Sigmoid colon (tissue), 7 donors: ENCODE measurements at places on chromosomes 1 and 21.

- no peak for DNase-seq
Observed at GRCh38 chr1:172002725-172003345, 161.5 kb downstream of the DNM3 start.

DNA sequence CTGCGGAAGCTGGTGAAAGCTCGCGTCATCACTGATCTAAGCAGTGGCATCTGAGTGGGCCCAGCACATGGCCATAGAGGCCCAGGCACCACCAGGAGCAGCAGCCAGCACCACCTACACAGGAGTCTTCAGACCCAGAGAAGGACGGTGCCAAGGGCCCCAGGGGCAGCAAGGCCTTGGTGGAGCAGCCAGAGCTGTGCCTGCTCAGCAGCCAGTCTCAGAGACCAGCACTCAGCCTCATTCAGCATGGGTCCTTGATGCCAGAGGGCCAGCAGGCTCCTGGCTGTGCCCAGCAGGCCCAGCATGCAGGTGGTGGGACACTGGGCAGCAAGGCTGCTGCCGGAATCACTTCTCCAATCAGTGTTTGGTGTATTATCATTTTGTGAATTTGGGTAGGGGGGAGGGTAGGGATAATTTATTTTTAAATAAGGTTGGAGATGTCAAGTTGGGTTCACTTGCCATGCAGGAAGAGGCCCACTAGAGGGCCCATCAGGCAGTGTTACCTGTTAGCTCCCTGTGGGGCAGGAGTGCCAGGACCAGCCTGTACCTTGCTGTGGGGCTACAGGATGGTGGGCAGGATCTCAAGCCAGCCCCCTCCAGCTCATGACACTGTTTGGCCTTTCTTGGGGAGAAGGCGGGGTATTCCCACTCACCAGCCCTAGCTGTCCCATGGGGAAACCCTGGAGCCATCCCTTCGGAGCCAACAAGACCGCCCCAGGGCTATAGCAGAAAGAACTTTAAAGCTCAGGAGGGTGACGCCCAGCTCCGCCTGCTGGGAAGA is 3.2 kb upstream of the ARTN start:
- peak; percentile 51 for DNase-seq

DNA sequence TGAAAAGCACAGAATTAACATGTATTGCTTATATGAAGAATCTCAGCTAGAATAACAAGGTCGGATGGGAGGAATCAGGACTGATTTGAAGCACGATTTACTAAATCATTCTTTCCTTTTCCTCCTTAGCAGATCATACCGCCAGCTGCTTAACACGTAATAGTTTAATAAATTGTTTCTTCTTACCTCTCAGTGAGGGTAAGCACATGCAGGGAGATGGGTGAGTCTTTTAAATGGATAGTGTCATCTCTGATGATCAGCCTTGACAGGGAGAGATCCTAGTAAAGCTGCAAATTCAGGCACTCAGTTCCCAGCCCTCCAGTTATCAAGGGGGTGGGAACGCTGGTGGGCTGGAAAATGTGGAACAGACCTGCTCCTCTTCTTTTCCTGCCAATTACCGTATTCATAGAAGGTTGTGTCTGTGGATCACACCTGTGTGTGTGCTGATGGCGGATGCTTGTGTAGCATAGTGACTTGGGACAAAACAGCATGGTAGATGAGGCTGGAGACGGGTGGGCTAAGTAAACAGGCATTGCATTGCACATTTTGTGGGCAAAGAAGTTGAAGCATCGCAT is 30.7 kb downstream of the NTPCR start:
- DNase-seq = no peak

DNA sequence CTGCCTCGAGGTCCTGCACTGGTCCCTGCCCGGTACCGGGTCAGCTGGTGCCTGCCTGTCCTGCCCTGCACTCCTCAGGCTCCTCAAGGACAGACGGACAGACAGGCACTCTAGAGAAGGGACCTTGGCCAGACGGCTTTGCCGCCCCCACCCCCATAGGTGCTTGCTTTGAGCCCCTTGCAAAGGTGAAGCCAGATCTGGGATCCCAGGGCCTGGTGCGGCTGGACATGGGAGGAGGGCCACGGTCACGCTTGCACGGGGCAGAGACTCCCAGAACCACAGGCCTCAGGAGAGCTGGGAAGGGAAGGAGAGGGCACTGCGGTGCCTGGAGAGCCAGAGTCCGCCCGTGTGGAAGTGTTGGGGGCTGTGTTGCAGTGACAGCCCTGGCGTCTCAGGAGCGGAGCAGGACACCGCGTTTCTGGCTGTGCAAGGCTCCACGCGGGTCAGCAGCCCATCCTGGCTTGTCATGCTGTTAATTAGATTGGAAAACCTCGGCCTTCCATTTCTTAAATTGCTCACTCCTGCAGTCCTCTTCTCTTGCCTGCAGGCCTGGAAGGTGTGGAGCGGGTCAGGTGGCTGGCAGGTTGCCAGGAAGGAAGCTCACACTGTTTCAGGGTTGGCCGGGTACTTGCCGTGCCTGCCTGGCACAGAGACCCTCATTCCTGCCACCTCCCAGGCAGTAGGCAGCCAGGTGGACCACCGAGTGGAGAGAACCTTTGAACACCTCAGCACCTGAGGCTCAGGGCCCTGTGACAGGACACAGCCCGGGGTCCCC is 16.3 kb downstream of the COL18A1 start:
- peak; percentile 68 for DNase-seq

GRCh38 chr1:1171161-1171545 is 2.5 kb upstream of the TTLL10 start:
- DNase-seq = no peak

- DNase-seq = no peak
Observed at GRCh38 chr1:222416001-222416791, 131.7 kb downstream of the HHIPL2 start.

GRCh38 chr1:232250838-232251237 is 379.1 kb downstream of the SIPA1L2 start:
- no peak for DNase-seq

GRCh38 chr21:45366931-45367401 is 38.0 kb upstream of the COL18A1 start:
- peak; percentile 91 for DNase-seq

DNA sequence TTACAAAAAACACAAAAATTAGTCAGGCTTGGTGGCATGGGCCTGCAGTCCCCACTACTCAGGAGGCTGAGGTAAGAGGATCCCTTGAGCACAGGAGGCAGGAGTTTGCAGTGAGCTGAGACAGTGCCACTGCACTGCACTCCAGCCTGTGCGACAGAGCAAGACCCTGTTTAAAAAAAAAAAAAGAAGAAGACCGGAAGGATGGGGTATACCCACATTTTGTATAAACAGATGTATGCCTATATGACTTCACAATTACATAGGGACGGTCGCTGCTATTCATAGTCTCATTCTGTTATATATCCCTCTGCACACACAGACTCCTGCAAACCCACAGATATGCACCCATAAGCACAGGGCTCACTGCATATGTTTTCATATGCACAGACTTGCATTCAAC is 12.7 kb downstream of the LCK start:
- no peak for DNase-seq
